MG63 (cell line): ENCODE measurements at places on chromosomes 7 and 10.

DNA sequence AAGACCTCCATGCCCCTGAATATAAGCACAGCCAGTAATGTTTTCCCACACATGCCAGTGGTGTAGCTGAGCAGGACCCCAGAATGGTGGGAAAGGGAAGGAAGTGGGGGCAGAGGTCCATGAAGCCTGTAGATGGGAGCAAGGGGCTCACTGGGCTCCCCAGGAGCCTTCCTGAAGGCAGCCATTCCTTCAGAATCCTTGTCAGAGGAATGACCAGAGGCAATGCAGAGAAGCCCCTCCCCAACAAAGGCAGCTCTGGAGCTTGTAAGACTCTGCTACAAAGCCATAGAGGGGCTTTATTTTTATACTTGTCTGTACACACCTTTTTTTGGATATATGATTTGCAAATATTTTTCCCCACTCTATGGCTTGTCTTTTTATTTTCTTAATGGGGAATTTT is 165.0 kb upstream of the TCF7L2 start:
- DNase-seq: no peak

DNA sequence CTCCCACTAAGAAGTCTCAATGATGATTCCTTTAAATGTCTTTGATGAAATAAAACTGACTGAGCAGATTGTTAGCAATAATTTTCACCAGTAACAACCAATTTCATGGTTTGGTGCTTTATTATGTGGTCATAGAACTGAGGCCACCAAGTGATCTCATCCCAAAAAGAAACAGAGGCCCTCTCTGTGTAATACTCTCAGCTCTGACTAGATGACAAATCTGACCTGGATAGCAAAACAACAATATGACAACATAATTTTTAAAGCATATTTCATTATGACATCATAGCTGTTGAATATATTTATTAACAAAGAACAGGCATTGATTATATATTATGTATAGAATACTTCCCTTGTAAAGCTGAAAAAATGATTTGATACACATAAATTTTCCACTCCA is 5.9 kb downstream of the SEMA3E start:
- no peak for DNase-seq

GRCh38 chr10:131576341-131577177 is 265.0 kb upstream of the TCERG1L start:
- no peak for DNase-seq

DNA sequence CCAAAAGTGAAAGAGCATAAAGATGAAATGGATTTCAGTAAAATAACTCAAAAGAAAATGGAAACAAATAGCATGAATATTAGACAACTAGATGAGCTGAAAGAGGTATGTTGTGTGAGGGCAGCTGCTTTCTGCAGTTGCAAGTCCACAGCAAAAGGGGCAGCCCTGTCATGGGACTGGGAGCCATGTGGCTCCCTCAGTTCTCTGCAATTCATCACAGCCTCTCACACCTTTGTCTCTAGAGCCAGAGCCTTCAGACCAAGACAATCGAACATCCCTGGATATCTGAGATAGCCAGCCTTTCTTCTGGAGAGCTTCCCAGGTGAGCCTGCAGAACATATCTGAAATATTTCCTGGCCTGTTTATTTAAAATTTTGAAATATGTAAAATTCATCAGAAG is 538.7 kb downstream of the REEP3 start:
- DNase-seq: no peak

DNA sequence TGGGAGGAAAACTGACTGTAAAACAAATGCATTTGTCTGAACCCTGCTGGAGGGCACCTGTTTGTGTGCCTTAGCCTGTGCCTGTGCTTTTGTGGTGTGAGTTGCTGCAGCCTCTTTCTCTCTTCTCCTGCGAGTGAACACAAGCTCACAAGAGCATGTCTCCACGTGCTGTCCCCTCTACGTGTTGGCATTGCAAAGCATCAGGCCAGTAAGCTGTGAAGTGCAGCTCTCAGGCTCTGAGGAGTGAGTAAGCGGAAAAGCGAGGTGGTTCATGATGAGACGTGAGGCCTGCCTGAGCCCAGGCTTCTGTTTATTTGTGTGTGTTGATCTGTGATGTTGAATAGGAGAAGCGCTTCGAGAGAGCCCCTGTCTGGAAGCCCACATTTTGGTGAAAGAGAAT is 85.6 kb upstream of the PDCD4 start:
- DNase-seq: no peak

- no peak for DNase-seq
Measured at GRCh38 chr7:80088705-80089104, 45.9 kb upstream of the GNAI1 start.

DNA sequence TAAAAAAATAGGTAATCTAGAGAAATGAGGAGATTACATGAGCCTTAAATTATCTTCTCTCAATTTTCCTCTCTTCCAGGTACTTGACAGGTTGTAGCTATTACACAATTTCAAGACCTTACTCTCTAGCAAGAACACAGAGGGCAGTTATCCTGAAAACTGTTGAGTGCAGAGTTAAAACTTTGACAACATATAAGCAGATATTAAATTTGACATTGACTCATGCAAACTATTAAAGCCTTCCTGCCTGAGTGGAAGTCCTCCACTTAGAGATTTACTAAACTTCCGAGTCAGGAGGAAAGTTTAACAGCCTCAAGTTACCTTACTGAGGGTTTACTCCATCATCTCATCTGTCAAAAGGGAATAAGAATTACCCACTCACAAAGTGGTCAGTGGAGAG is 73.5 kb upstream of the ARID5B start:
- no peak for DNase-seq

GRCh38 chr7:74403521-74404387 is 50.0 kb upstream of the GTF2IRD1 start:
- DNase-seq: no peak

DNA sequence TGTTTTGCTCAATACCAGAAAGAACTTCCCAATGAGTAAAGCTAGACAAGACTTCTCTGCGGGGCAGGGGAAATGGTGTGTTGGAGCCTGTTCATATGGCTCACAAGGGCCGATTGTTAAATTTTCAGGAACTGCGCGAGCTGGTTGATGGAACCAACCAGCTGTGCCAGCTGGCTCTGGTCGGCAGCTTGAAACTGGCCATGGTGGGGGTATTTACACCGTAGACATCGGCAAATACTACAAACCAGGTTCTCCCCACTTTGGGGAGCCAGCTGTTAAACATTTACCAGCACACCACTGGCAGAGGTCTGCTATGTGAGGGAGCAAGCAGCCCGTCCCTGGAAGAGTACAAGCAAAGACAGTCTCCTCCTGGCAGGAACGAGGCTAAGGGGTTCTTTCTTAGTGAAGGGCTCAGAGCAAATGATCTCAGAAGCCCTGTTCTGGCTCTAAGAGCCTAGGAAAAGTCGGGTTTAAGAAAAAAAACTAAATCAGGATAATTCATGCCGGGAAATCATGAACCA is 8.8 kb upstream of the ZMIZ1 start:
- no peak for DNase-seq

DNA sequence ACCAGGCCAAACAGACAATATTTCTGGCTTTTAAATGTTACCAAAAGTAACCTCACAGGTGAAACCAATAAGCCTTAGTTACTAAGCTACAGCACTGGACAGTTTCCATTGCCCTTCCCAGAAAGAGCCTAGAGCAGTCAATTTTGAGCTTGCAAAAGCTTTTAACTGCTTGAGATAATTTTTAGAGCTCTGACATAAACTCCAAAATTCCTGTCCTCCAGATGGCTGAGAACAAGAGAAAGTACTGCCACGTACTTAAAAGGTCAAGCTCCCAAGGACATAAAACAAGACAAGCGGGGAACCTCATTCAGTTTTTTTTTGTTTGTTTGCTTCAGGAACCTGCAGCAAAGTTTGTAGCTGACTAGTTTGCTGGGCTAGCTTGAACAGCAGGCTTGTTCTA is 54.1 kb downstream of the BBS9 start:
- no peak for DNase-seq

- no peak for DNase-seq
Measured at GRCh38 chr7:129617652-129618051, 6.1 kb downstream of the NRF1 start.

- DNase-seq: no peak
Measured at GRCh38 chr7:132944774-132945173, 137.1 kb downstream of the CHCHD3 start.

DNA sequence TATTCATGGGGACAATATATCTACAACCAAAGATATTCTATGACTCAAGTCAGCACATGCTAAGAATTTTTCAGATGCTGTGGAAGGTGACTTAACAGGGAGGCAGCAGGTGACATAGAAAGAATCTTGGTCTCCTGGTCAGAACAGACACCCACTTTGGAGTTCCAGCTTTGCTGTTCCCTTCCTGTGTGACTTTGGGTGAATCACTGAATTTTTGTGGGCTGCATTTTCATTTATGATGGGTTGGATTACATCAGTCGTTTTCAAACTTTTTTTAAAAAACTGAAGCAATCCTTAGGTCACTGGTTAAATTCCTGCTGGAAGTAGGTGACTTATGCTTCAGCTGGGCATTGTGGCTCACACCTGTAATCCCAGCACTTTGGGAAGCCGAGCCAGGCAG is 24.9 kb downstream of the RGR start:
- no peak for DNase-seq

DNA sequence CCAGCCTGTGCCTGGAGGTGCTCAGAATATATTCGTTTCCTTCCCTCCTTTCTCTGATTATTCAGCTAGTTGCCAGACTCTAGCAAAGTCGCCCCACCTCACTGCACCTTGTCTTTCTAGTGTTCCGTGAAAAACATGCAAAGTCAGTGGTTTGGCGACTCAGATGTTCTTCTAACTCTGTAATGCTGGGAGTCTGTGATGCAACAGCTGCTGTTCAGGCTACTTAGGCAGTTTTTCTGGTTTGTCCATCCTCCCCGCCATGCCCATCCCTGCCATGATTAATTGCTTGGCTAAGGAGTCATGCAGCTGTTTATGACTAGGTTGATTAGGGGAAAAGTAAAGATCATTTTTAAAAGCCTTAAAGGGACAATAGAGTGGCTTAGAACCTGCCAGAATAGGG is 99.4 kb downstream of the MTPN start:
- peak; percentile 7 for DNase-seq

GRCh38 chr7:2288503-2288902 is 25.7 kb downstream of the SNX8 start:
- DNase-seq: no peak

DNA sequence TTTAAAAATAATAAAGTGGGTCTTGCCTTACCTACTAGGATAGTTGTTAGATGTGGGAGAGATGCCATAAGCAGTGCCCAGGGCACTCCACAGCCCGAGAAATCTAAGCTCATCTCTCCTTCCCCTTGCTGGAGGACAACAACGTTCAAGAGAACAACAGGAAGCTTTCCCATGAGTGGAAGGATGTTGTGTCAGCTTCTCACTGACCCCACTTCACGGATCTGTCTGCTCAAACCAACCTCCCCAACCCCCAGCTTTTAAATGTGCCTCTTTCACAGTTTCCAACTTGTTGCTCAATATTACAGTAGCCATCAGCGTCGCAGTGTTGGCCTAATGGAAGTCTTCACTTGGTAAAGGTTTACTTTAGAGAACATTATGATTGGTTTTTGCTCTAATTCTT is 72.1 kb downstream of the PTPRE start:
- DNase-seq: no peak

GRCh38 chr7:6399351-6399750 is 48.4 kb downstream of the DAGLB start:
- no peak for DNase-seq

DNA sequence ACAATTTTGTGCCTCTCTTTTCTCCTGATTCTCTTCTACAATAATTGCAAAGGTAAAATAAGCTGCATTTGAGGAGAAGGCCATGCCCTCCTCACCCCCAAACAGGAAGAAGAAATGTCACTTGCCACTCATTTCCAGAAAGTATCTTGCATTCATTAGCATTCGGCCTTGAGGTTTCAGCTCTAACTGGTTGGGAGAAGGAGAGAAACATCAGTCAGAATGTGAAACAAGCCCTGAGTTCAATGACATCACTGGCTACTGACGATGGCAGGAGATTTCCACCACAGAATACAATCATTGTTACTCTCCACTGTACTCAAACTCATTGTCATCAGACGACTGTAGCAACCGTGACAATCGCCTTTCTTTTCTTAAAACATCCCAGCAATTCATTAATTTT is 72.8 kb downstream of the PRKCQ start:
- no peak for DNase-seq

- DNase-seq: no peak
Measured at GRCh38 chr10:61669849-61670248, 7.1 kb downstream of the CABCOCO1 start.

DNA sequence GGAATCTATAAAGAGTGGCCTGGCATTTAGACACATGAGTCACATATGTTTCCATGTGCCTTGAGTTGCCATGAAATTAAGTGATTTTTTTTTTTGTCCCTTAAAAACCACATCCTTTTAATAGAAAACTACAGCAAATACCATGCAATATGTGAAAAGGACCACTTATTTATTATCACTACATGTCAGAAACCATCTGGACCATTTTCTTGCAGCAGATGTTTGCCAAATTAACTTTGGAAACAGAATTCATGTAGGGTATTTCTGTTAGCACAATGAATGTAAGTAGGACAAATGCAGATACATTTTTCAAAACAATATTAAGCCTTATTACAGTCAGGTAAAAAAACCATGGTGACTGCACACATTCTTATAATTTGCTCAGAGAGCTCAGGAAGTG is 230.6 kb downstream of the REEP3 start:
- DNase-seq: no peak

DNA sequence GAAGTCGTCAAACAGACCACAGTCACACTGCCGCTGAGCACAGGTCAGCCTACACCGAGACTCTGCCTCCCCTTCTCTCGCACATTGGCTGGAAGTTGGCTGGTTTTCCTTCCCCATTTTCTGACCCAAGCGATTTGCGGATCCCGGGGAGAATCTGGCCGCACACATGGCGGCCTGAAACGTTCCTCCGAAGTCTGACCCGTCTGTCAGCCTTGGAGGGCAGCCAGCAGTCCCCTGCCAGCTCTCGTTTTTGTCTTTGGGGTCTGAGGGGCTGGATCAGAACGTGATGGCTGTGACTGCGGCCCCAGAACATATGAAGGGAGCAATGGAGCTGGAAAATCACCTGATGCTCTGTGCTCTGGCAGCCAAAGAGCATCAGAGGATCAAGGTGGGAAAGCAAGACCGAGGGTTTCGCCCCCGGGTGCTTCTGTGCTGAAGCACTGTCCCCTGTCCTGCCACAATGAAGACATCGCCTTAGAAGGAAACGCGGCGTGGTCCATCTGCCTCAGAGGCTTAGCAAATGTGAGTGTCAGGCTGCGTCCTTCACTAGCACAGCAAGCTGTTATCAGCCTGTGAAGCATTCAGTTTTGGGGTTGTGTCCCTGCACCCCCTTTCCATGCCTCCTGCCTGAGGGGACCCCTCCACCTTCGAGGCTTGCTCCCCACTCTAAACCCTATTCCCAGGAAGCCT is 119.3 kb upstream of the SHH start:
- no peak for DNase-seq

GRCh38 chr7:100167912-100168323 is 499 bp downstream of the GAL3ST4 start:
- DNase-seq: no peak

DNA sequence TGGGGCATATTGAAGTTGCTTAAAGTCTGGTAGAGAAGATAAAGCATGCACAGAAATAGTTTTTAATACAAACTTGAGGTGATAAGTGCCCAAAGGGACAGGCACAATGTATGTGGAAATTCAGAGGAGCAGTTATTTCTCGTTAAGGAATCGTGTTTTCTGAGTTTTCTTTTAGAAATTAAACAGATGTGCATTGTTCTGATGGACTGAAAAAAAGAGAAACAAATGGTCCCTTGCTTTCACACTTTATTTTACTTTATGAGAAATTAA is 45.6 kb downstream of the CNNM2 start:
- DNase-seq: no peak

GRCh38 chr7:115709664-115710063 is 320.9 kb downstream of the TFEC start:
- no peak for DNase-seq
